Stimulated activated CD4-positive, alpha-beta T cell treated with anti-CD3 and anti-CD28 coated beads, TNF-alpha, amount 100 ng/mL, for 1 hour (primary cell): ENCODE measurements at places on chromosomes 2 and 18.

GRCh38 chr2:186437719-186438118 lies 48.3 kb upstream of the ZC3H15 start:
- no peak for DNase-seq

- DNase-seq: no peak
Measured at GRCh38 chr2:19846567-19846966, 55.2 kb downstream of the TTC32 start.

DNA sequence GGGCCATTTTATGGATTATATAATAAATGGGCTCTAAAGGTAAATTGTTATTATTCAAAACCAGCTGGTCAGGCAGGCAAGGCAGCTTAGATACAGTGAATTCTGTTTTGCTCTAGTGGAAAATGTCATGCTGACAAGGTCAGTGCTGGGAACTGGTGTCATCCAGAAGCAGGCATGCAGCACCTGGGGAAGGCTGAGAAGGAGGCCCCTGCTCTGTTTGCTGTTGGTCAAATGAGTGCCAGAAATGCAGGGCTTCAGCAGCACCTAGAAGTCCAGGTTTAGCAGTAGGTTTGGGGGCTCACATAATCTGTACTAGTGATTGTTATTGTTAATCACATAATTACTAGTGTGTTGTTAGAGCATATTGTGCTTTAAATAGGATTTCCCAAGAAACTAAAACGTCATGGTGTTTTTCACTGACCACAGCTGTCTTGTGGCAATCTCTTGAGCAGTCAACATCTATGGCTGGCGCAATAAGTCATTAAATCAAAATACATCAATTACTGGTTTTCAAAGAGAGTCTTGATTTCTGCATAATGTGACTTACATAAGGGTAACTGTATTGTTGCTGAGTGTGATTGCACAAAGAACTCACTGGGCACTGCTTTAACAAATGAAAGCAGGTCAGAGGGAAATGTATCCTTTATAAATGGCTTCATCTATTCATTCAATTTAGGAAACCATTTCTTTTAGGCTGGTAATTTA lies 99.1 kb downstream of the MYO3B start:
- DNase-seq: no peak

DNA sequence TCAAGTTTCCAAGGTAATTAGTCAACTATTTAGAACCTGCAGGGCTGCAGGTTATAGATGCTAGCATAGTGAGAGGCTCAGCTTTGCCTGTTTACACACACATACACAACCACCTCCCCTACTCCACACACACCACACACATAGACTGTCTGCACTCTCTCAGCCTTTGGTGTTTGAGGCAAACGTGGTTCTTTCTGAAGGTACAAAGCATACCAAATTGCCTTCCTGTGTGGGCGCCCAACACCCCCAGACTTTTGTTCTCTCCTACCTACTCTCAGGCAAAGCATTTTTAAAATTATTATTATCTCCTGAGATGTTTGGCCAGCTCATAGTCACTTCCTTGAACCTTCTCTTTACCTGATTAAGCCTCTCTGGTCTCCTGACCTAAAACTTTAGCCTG lies 44.9 kb downstream of the MYO3B start:
- no peak for DNase-seq

GRCh38 chr2:200751786-200752185 lies 59.9 kb upstream of the BZW1 start:
- no peak for DNase-seq

GRCh38 chr2:219296631-219297391 lies 12.4 kb downstream of the PTPRN start:
- no peak for DNase-seq

DNA sequence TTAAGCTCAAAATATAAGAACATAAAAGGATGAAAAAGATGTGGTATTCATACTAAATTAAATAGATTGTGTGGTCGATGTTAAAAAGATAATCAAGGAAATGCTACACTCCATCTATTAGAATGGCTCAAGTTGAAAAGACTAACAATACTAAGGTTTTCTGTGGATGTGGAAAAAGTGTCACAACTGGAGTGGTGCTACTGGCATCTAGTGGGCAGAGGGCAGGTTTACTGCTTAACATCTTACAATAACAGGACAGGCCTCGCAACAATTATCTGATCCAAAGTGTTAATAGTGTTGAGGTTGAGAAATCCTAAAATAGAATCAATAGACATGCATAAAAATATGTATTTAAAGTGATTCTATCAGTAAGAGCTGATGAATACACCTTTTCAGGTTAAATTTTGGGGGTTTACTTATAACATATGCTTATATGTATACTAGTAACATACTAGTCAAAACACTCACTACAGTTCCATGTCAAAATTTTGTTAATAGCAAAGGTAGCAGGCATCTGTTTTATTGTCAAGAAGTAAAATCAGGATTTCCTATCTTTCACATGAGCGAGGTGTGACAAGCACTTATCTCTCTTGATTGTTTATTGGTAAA lies 91.5 kb upstream of the TMEFF2 start:
- no peak for DNase-seq

DNA sequence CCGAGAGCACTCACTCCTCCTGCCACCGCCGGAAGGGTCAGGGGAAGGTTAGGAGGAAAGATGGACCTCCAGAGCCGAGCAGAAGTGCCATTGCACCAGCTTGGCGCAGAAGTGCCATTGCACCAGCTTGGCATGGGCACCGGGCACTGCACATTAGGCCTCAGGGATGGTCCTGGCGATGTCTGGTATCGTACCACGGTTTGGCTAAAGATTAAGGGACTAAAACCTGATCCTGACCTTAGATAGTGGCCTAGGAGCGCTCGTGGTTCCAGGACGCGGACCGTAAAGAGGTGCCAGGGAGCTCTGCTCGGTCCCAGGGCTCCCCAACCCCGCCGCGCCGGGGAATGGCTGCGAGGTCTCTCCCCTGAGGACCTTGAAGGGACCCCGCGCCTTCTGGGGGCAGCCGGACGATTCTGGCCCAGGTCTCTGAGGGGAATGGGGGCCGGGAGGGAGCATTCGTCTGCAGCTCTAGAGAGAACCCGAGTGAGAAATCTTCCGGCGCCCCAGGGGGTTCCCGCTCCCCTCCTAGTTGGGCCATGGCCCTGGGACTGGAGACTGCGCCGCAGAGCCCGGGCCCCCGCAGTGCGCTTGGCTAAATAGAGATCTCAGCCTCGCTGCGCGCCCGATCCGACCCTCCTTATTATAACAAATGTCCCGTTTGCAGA lies 1.8 kb downstream of the PAX8 start:
- no peak for DNase-seq

DNA sequence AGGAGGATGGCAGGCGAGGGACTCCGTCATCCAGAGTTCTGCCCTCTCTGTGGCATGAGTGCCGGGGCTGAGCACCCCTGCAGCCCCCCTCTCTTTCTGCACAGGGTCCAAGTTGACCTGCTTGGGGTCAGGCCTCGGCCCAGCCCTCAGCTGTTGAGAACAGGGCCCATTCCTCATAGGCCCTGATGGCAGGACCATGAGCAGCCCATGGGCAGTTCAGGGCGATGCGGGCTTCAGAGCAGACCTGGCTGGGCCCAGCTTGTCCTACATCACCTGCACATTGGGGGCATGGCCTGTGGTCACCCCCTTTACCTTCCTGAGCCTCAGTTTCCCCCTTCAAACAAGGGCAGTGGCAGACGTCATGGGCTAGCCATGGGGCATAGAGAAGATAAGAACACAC lies 238.1 kb downstream of the SEPTIN10 start:
- DNase-seq: no peak

DNA sequence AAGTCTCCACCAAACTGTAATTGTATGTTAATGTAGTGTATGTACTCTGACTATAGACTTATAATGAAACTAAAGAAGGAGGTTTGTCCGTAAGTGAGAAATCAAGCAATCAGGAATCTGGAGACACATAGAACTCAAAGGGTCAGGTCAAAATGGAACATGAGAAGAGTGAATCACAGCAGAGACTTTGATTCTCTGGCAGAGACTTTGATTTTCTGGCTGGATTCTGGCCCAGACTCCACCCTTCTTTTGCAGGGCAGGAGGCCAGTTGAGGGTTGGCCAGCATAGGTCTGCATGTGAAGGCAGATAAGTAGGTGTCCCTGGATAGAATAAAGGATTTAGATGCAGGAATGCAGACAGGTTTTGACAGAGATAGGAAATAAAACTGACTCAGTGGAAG lies 11.0 kb upstream of the NCKAP5 start:
- DNase-seq: no peak

DNA sequence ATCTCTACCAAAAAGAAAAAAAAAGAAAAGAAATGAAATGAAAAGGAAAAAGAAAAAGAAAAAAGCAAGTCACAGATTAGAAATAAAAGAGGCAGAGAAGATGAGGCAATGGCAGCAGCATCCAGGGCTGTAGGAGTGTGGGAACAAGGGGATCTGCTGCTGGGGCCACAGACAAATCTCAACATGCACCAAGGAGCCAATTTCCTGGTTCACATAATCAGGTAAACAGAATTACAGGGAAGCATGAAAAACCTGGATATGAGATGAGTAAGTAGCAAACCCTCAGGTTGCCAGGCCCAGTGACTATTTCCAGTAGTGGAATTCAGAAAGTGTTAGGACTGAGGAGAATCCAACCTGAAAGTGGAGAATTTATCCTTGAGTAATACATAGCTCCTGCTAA lies 77.4 kb upstream of the ARHGAP28 start:
- no peak for DNase-seq

GRCh38 chr2:84224121-84224520 lies 235.0 kb downstream of the SUCLG1 start:
- no peak for DNase-seq

DNA sequence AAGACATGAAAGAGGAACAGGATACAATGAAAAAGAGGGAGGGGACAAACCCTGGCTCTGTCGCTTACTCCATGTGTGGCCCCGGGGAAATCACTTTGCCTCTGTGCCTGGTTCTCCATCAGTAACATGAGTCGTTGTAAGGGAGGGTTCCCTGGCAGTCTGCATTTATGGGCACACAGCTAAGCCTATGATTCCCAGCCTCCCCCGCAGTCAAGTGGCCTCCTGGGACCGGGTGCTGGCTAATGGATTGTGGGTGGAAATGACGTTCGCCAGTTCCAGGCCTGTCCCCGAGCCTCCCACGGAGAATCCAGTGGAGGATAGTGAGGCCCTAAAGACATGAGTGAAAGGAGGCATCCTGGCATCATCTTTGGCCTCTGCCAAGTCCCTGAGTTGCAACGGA lies 42.7 kb downstream of the SFXN5 start:
- no peak for DNase-seq

GRCh38 chr2:19990416-19990728 lies 467 bp upstream of the WDR35 start:
- DNase-seq: no peak

DNA sequence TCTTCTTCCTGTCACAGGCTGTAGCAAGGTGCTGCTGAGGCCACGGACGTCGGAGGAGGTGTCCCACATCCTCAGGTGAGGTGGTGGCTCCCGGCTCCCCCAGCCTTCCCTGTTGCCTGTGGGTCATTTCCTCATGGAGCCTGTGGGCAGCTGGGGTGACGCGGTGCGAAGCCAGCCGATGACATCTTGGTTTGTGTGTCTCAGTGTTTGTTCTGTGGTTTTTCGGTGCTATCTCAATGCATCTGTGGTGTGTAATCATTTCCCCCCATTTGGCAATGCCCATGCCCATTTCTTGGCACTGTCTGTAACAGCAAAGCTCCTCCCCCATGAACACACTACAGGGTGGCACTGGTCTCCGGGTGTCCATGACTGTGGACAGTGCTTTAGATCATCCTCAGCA lies 6.6 kb downstream of the D2HGDH start:
- DNase-seq: no peak

GRCh38 chr18:44986933-44987332 lies 306.2 kb downstream of the SETBP1 start:
- no peak for DNase-seq

DNA sequence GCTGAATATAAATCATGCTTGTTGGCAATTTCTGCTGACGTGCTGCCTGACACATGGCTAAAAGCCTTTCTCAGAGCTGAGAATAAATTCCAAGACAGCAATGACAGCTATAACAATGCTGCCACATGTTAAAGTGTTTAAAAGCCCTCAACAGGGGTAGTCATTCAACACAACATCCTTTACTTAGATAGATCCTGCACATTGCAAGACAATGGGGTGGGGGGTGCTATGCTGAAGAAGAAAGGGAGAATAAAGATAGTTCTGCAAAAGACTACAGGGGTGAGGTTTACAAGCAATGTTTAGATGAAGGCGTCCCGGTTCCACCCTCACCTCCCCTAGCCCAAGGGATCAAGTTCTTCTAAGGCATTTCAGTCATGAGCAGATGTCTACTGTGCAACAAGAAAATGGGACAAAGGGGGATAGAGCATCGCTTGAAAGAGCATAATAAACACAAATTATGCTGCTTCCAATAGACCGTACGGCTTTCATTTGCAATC lies 291.0 kb upstream of the ACVR2A start:
- DNase-seq: no peak

- no peak for DNase-seq
Measured at GRCh38 chr2:136693966-136694365, 71.4 kb upstream of the THSD7B start.

GRCh38 chr2:170147576-170147975 lies 30.4 kb upstream of the MYO3B start:
- DNase-seq: no peak
